ENCODE measurements at places on chromosomes 11 and 22.

DNA sequence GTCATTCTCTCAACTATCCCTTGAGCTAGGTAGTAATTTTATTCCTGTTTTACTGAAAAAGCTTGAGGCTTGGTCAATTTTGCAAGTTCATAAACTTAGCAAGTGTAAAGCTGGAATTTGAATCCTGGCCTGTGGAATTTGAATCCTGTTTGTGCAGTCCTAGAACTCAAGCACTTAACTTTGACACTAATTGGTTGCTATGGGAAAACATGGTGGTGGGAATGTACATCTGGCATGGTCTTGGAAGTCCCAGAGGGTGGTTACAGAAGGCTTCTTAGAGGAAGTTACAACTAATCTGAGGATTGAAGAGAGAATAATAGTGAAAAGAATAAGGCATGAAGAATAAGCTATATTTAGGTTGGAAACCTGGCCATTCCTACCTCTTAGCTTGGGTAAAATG is 66.5 kb upstream of the LIN7C start:
- no peak for DNase-seq

GRCh38 chr11:62205441-62205840 is 3.0 kb upstream of the SCGB2A1 start:
- DNase-seq = no peak

DNA sequence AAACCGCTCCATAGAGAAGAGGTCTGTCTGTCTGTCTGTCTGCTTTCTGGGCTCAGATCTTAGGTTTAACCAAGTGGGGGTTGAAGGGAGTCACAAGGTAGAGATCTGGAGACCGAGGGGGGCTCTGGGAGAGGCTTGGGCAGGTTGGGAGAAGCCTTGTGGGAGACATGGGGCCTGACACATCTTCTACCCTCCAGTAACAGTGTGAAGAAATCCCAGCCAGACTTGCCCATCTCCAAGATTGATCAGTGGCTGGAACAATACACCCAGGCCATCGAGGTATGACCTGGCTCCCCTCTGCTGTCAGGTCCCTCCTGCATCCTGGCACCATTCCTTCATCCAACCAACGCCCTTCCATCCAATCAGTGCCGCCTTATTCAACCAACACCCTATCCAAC is 7.4 kb downstream of the PRR33 start:
- DNase-seq = no peak

- no peak for DNase-seq
Measured at GRCh38 chr11:65883058-65883761, 3.6 kb downstream of the CTSW start.

- DNase-seq = no peak
Measured at GRCh38 chr11:79610678-79611077, 169.8 kb upstream of the TENM4 start.

- no peak for DNase-seq
Measured at GRCh38 chr22:23060612-23061400, 9.5 kb upstream of the GNAZ start.

- DNase-seq = no peak
Measured at GRCh38 chr11:37812281-37812880, 1214.3 kb upstream of the RAG2 start.

- DNase-seq = no peak
Measured at GRCh38 chr11:109039611-109040010, 374.7 kb downstream of the DDX10 start.

All from NCI-H460 (cell line).